ENCODE measurements at places on chromosomes 11 and 22. TPM values are rescaled to one million over a fixed set of nuclear protein-coding genes. Genes with fewer than 3 reads are reported as not detected.

The PNPLA3 gene
- 7.5 TPM for total RNA-seq

GRCh38 chr11:96538104-96538503 lies 148.3 kb downstream of the JRKL start:
- DNase-seq = no peak

DNA sequence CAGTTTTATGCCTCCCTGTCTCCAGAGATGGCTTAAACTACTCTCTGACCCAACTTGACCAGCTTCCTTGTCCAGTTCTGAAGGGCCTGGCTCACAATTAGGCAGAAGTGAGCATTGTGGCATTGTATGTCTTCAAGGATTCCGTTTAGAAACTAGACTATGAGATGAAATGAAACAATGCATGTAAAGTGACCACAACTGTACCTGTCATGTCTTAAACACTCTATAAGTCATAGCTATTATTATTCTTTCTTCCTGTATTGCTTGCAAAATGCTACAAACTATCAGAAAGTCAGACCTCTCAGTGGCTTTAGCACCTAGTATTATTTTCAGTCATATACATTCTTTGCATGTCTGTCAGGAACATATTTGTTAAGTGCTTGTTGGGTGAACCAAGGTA lies 127.9 kb upstream of the MTMR2 start:
- no peak for DNase-seq

GRCh38 chr11:76598426-76598839 lies 72.1 kb downstream of the LRRC32 start:
- DNase-seq = peak; percentile 11

GRCh38 chr11:4093519-4094347 lies 866 bp upstream of the RRM1 start:
- peak; percentile 40 for DNase-seq

- no peak for DNase-seq
Observed at GRCh38 chr11:122116591-122116990, 576 bp upstream of the BLID start.

GRCh38 chr22:31119026-31119717 lies 3.6 kb upstream of the INPP5J start:
- DNase-seq = no peak

GRCh38 chr11:68978931-68979594 lies 1.7 kb downstream of the MRGPRD start:
- peak; percentile 84 for DNase-seq

The MS4A7 gene
- total RNA-seq = 8.4 TPM

DNA sequence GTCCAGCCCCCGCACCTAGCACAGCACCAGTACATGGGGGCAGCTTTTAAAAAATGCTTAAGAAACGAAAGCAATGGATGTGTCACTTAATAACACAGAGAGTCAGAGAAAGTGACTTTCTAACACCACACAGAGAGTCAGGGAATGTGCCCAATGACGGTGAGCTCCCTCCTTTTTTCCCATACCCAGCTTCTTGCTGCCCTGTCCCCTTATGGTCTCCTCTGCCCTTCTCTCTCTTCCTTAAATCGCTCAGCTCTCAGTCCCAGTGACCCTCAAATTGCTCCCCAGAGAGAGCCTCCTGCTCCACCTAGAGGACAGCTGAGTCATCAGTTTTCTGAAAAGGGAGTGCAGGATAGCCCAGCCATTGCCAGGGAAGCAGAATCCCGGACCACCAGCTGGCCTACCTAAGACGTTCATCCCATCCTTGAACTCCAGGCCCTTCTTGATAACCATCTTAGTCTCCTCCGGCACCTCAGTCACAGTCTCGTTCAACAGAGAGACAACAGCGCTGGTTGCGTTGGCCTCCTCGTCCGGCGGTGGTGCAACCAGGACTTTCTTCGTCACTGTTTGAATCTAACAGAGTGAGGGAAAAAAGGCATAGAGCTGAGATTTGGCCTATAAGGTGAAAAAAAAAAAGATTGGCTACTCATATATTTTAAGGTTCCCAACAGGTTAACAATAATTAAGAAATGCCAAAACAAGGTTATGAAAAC lies 113.5 kb downstream of the SLC1A2 start:
- DNase-seq = no peak

Data from skin of body (tissue), 3 donors.